ENCODE measurements at places on chromosomes 2 and 18.

DNA sequence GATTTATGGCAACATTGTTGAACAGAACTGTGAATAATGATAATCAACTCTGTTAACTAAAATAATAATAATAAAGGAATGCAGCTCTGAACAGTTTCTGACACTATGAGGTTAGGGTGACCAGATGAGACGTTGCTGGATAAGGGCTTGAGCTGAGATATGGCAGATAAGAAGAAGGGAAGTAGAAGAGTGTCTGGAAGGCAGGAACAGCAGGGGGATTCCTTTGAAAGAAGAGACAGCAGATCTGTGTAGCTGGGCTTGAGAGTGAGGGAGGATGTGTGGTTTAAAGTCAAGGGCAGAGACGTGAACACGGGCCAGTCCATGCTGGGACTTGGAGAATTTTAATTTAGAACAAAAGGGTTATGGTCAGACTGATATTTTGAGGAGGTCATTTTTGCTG lies 273.1 kb upstream of the SLC14A2 start:
- no peak for DNase-seq

GRCh38 chr2:43737855-43738254 lies 36.0 kb upstream of the DYNC2LI1 start:
- DNase-seq: no peak

GRCh38 chr2:25521665-25522387 lies 151.6 kb downstream of the DTNB start:
- DNase-seq: no peak

DNA sequence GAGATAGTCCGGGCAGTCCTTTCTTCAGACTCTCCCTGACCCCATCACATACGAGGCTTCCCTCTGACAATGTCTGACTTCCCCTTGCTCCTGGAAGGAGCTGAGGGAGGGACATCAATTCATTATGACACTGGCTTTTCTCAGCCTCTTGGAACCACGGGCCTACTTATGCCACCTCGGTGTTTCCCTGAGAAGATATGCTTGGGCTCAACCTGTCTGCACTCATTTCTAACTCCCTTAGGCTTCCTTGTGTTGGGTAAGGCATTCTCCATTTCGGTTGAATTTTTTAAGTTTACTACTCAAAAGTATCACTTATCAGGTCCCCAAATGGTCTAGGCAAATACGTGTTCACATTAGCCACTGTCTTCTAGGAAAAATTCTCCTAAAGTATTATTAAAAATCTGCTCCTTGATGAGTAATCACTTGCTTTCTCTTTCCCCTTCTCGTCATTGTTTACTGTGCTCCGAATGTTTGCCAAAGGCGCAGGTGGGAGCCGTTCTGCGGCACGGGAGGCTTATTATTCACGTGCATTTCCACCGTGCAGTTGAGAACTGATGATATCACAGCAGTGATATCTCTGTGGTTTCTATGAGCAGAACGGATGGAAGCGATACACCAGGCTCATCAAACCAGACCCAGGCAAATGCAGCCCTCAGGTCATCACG lies 33.1 kb downstream of the ARL4C start:
- no peak for DNase-seq

DNA sequence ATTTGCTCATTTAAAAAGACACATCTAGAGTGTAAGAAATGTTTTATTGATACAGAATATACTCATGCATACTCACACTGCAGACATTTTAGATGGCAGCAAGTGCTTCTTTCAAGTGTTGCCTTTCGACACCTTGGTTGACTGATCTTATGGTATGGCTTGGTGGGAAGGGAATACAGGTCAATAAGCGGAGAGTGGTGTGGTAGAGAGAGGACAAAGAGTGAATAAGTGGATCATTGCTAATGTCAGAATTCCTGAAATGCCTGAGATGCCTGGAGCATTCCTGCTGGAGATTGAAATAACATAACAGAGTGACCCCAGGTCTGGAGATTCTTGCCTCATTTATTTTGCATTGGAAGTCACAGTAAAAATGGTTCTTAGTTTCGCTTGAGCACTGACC lies 76.7 kb downstream of the RND3 start:
- DNase-seq: no peak

DNA sequence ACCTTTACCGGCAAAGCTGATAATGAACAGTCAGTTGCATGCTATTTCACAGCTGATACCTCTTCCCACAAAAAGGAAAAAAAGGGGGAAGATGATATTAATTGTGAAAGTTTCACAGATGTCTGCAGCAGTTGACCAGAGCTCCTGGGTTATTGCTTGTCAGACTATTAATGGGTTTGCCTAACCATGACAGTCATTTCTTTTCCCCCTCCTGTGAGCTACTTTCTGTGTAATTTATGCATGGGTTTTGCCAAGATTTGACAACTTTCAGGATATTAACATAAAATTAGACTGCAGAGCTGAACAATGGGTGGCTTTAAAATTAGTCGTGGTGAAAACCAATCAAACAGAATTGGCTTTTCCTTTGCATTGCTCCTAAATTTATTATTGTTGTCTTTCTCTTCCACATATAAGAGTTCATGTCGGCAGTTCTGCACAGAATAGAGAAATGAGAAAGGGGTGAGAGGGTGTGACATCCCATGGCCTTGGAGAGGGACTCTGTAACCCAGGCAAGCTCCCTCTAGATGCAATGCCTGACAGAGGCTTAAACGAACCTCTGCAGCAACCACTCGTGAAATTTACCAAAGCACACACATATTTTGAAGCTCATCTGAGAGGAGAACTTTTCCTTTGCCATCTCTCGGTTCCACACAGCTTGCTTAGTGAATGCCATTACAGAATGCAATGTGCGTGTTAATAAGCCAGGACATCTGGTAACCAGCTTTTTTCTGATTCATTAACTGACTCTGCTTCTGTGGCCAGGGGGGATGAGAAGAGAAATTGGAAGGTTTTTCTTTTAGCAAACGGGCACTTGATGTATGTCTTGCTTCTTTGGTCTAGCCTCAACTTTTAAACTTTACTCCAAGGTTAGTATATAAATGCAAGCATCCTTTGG lies 82.2 kb upstream of the ITGA4 start:
- no peak for DNase-seq

DNA sequence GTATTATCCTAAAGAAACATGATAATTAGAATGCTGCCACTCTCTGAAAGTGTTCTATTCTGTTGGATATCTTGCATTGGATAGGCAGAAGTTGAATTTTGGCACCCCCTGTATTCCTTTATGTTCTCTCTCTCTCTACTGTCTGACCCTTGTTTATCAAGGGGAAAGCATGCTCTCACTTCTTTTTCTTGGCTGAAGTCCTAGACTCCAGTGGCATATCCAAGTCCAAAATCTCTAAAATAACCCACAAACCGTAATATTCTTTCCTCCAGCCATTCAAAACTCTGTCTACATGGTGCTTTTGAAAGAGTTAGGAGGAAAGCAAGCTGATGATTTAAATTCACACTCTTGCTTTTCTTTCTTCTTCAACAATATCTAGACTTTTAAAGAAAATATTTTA lies 669.7 kb downstream of the TDRD15 start:
- no peak for DNase-seq

DNA sequence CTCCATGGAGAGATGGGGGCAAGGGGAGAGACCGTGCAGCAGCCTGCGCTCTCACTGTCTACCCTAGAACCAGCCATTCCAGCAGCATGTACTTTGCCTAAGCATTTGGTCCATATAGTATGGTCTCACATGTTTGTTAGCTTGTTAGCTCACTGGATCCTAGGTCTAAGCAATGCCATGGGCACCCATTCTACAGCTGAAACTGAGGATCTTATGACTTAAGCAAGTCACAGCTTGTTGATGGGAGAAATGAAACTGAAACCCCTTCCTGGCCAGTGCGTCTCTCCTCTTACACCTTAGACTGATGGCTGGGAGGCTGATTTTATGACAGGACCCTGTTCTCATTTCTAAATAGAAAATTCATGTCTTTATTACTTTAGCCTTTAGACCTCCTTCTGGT lies 90.1 kb downstream of the EPAS1 start:
- DNase-seq: no peak

DNA sequence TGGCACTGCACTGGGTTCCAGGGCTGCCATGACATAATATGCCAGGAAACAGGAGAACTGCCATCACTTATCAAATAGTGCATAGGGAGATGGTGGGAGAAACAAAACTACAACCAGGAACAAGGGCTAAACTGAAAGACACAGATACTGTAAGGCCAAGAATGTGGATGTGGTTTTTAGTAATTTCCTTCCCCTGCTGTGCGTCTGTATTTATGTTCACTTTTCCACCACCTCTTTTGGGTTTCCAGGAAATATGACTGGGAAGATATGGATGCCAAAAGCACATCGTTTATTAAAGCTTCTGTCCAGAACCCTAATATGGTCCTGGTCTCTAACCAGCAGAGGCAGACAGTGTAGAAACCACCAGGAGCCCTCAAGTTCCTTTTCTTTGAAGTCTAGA lies 759.7 kb upstream of the FANCL start:
- no peak for DNase-seq

DNA sequence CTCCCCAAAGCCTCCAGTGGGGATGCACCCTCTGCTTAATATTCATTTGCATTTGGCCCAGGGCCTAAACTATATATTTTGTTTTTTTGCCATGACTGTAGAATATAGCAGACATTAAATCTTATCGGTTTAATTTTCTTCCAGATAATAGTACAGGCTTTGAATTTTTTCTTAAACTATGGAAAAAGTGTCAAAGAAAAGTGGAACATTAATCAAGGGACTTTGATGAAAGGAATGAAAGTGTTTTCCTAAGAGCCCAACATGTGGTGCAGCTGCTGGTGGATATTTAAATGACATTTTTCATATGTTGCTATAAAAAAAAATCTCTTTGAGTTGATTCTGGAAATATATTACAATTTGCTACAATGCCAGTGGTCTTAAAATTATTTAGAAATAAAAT lies 346.8 kb downstream of the CYP26B1 start:
- DNase-seq: no peak

Data from cortex of kidney (tissue), 1 donor.